GM06990 (cell line): ENCODE measurements at places on chromosomes 7 and 10.

GRCh38 chr7:28708033-28708951 is 249.8 kb downstream of the TRIL start:
- no peak for DNase-seq

GRCh38 chr10:5187867-5188266 is 2.9 kb upstream of the AKR1C8 start:
- no peak for DNase-seq

DNA sequence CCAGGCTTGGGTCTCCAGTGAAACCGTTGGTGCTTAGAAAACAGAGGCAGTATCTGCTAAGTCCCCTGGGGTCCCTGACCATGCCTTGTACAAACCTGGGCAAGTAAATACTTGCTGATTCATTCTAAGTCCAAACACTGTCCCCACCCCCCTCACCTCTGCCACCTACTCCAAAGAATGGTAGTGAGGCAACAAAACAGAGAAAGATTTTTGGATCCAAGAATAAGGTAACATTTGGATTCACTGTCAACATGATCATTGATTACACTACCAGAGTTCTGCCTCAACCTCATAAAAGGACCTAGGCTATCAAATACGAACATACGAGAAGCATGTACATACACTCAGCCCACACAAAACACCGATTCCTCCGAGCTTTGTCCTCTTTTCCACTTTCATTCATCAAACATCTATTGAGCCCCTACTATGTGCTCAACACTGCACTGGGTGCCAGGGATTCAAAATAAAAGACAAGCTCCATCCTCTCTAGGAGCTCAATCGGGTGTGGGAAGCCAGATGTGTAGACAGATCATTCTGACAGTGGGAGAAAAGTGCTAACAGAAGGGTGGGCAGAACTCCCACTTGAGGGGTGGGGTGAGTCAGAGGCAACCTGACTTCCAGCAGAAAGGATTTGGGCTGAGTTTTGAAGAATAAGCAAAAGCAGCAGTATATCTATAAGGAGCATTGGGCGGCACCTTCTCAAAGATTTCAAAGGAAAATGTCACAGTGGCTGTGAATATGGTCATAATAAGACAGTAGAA is 71.2 kb downstream of the GFRA1 start:
- DNase-seq, result no peak

- no peak for DNase-seq
Observed at GRCh38 chr10:2012209-2012608, 274.9 kb upstream of the ADARB2 start.

GRCh38 chr10:74924251-74924963 is 98.0 kb downstream of the KAT6B start:
- DNase-seq, result no peak

- no peak for DNase-seq
Observed at GRCh38 chr7:45975847-45976484, 54.9 kb upstream of the IGFBP3 start.

DNA sequence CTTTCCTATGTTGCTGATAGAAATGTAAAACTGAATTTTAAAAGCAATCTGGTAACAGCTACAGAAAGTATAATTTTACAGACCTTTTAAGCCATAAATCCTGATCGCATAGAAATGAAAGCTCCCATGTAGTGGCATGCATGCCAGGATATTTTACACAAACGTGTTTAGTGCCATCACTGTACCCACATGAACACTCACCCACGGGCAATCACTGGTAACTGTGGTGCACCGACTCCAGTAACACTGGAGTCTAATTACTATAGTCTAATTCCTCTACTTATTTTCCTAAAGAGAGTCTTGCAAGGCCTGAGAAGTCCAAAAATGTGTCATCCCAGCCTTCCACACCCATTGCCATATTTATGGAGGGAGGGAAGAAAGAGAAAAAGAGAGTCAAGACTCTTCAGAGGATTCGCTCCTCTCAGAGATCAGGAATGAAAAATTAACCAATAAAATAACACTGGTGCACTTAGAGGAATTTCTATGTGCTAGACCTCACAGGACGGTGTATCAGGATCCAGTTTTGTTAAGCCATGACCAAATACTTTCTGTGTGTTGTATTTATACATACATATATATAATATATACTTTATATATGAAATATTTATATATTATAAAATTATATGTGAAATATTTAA is 48.9 kb upstream of the AKR1C1 start:
- DNase-seq, result no peak

DNA sequence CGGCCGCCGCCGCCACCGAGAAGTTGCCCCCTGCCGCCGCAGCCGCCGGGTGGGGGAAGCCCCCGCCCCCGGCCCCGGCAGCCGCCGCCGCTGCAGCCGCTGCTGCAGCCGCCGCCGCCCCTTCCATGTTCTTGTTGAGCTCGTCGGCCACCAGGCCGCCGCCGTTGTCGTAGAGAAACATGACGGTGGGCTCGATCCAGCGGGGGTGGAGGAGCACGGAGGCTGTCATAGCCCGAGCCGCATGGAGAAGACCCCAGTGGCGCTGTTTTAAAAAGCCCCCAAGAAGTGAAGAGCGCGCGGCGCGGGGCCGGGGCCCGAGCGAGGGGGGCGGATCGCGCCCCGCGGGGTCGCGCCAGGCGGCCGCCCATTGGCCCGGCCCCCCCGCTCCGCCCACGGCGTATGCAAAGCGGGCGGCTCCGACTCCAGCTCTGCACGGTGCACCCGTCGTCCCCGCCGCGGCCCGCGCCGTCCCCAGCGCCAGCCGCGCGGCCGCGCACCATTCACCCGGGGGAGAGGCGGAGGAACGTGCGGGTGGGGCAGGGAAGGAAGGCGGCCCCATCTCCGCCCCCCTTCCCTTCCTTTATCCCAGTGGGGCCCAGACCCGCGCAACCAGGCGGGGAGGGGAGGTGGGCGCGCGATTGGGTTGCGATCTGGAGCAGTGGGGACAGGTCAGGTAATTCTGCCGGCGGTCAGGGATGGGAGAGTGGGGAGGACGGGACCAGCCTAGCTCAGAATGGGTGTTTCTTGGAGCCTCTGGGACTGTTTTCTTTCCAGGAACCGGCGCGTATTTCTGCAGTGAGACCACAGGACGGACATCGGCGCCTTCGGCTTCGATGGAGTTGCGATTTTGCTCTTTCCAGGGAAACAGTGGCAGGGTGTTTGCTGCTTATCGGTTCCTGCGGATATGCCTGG is at the start of gene HOXA13:
HOXA13 (minus strand) TSS at position 243 of the 912 bp plus-strand sequence; CDS start at position 229, 14 bp downstream.
- DNase-seq, result no peak

GRCh38 chr7:15543256-15543655 is 18.6 kb downstream of the AGMO start:
- DNase-seq, result no peak

DNA sequence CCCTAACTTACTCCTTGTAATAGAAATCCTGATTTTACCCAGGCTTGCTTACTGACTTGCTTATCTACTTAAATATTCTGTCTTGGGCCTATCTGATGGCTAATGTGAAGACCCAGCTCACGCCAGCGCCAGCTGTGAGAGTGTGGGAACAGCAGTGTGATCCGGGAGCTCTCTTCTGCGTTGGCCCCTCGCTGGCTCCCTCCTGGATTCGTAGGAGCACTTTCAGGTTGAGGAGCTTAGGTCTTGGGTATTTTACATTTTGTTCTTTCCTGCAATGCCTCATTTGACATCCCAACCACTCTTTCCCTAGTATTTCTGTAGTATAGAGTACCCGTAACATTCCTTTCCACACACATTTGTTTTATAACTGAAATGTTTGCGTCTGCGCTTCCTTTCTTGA is 51.7 kb downstream of the CREM start:
- DNase-seq, result no peak
